Stimulated activated CD8-positive, alpha-beta memory T cell treated with anti-CD3 and anti-CD28 coated beads, Interleukin-7, amount 100 ng/mL, for 1 hour (primary cell): ENCODE measurements at places on chromosomes 11 and 22.
A peak's percentile ranks its signal among the peaks of the same experiment; 100 is the strongest.

GRCh38 chr11:94002226-94002625, 18.9 kb upstream of the HEPHL1 start:
- DNase-seq: no peak

DNA sequence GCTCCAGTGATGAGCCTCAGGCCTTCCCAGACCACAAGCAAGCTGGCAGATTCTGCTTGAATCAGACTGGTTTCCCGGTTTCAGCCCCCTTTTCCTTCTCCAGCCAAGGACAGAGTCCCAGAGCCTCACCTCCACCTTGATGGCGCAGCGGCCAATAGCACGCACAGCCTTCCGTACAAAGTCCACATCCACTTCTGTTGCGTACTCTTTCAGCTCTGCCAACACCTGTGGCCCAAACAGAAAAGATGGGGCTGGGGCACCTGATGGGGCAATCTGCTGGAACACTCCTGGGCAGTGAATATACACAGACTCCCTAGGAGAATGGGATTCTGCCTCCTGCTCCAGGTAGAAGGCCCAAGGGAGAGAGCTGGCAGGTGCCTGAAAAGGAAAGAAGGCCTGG, 35.5 kb upstream of the RASL10A start:
- no peak for DNase-seq

GRCh38 chr11:22216940-22217339, 24.1 kb downstream of the ANO5 start:
- DNase-seq: no peak

DNA sequence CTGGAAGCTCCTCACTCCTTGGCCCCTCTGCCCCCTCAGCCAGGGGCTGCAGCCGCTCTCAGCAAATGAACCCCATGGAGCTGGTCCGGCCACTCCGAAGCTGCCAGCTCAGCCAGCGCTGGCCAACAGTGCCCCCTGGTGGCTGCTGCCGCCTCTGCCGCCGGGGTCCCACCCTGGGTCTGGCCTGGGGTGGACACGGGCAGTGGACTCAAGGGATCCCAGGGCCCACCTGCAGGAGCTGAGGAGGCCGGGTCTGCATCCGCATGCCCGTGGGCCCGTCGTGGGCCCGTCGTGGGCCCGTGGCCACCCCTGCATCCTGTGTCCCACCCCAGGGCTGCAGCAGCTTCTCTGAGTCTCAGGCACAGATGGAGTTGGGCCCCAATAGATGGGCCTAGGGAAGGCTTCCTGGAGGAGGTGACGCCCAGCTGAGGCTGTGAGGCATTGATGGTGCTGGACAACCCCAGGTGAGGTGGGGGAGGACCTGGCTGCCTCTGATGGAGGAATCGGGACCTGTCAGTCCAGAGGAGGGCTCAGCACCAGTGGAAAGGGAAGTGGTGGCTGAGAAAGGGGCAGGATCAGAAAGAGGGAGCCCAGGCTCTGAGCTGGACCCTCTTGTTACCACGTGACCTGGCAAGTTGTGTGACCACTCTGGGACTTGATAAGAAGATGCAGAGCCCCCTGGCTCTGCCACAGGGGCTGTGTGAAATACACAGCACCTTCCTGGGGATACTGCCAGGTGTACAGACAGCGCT, 522.3 kb downstream of the BRD1 start:
- peak; percentile 5 for DNase-seq

- DNase-seq: no peak
These were observed 59.0 kb upstream of the KCNQ1OT1 start for GRCh38 chr11:2758751-2759150.

GRCh38 chr11:20618083-20618482, 18.7 kb downstream of the SLC6A5 start:
- no peak for DNase-seq

DNA sequence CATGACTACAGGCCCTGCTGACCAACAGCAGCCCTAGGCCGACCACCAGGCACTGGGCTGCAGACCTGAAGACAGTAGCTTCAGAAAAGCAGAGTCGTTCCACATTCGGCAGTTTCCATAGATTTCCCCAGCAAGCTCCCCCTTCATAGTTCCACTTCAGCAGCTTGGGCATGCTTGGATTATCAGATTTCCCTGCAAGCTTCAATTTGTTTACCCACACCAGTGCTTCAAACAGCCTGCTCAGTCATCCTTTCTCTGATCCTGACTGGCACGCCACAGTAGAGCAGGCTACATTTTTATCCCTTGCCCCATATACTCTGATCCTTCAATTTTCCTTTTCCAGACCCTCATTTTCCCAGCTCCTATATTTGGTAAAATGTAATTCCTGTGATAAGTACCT, 51.1 kb upstream of the CFAP300 start:
- no peak for DNase-seq

DNA sequence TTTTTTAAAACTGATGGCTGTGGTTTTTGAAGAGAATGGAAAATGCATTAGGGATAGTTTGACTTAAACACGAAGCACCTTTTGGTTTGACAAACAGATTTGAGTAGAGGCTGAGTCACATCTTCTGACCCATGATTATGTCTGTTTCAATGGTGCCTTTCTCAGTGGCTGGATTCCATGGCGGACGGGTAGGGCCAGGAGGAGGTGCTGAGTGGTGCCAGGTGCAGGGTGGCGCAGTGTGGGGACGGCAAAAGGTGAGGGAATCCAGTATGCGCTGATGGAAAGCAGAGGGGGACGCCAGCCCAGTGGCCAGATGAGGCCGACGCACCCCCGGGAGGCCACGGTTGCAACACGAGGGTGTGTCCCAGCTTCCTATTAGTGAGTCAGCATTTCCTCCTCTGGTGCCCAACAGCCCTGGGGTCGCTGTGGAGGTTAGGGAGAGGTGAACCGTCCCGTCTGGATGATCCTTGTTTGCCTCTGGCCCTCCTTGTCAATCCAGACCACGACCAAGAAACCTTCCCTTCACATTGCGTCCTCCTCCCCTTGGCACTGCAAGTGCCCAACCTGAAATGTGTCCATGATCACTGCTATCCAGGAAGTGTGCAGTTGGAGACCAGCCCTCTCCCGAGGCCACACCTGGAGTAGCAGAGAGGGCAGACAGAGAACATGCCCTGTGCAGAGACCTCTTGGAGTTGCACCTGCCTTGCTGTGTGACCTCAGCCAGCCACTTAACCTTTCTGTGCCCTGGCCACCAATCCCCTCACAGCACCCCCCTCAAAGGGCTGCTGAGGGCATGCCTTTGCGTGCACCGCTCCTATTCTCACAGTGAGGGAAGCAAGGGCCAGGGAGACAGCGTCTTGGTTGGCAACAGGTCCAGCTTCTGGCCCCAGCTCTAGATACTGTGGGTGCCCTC, 32.5 kb upstream of the ATXN10 start:
- DNase-seq: no peak

- no peak for DNase-seq
These were observed 2.9 kb upstream of the HTATIP2 start for GRCh38 chr11:20360650-20361049.

- no peak for DNase-seq
These were observed 2241.0 kb upstream of the RAG2 start for GRCh38 chr11:38839071-38839470.

DNA sequence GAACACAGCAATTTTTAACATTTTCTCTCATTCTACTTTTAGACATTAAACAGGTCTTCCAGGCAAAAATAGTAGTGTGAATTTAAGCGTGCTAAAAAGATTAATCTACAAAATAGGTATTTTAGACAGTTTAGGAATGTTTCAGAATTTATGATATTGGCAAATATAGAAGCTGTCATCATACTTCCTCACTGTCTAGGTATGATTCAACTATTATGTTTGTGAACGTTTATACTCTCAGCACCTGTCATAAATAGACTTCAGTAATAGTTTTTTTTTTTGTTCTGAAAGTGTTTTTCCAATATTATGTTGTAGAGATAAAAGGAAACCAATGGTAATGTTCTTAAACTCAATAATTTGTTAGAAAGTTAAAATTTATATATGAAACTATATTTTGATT, 103.0 kb downstream of the ARHGAP42 start:
- DNase-seq: no peak

- no peak for DNase-seq
These were observed 49.5 kb downstream of the LMO2 start for GRCh38 chr11:33842236-33842915.

GRCh38 chr11:130523609-130524008, 75.2 kb downstream of the ADAMTS15 start:
- DNase-seq: no peak

DNA sequence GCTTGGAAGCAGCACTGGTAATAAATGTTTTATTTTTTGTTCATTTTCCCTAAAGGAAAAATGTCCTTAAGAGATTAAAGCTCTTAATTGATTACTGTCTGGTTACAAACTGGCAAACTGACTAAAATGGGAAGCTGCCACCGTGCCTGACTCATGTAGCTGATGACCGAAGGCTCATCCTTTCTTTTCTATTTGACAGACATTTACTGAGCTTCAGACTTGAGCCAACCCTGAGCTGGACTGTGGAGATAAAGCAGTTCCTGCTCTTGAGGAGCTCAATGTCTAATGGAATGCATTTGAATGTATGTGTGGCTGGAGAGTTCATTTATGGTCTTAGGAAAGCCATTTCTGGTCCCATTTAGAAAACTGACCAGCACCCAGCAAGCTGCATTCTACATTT, 91.3 kb downstream of the RNF169 start:
- no peak for DNase-seq

GRCh38 chr11:19242179-19242932, 1.6 kb upstream of the E2F8 start:
- no peak for DNase-seq

DNA sequence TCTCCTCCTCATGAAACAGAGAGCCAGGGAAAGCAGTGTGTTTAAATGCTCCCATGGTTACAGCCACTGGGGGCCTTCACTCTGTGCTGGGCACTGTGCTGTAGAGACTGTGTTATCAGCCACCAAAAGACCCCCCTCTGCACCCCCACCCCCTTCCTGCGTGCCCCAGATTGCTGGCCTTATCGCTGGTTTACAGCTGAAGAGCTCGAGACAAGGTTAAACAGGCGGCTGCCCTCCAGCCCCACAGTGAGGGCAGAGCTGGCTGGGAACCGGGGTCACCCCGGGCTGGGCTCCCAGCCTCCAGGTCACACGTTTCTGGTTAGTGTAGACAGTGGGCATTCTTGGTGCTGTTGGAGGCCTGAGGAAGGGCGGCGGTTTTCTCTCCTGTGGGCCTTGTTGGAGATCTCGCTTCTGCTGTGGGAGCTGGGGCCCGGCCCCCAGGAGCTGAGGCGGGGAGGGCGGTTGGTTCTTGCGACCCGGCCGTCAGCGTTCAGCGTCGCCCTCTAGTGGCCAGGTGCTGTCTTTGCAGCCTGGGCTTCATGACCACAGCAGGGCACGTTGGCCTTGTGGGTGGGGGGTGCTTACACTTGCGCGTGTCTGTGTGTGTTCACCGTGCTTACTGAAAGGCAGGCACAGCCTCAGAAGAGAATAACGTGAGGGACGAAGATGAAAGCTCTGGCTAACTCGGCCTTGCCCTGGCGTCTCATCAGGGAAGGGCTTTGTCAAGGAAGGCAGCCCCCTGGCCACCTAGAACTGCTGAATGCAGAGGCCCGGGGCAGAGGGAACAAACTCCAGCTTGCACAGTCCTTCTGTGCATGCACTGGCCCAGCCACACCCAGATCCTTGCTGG, 40.8 kb downstream of the TBC1D22A start:
- peak; percentile 53 for DNase-seq

GRCh38 chr22:38397189-38398085, 57.6 kb downstream of the KCNJ4 start:
- no peak for DNase-seq

GRCh38 chr11:82863209-82863608, 37.0 kb downstream of the PRCP start:
- no peak for DNase-seq

DNA sequence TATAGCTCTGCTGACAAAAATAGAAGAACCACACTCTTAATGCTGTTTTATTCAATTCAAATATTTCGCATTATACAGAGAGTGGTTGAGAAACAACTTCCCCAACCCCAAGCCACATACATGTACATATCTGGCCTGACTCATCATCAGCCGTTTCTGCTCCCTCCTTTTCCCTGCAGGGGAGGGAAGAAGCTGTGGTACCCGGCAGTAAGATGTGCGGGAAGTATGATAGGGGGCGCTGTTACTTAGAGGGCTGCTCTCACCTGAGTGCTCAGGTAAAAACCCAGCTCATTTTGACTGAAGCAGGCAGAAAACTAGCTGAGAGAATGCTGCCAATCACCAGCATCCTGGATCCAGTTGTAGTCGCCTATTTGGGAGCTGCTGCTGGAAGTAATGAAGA, 85.5 kb downstream of the NELL1 start:
- no peak for DNase-seq

- no peak for DNase-seq
These were observed 21.5 kb downstream of the PTDSS2 start for GRCh38 chr11:471468-472145.

GRCh38 chr11:117978991-117979390, 7.2 kb upstream of the IL10RA start:
- DNase-seq: no peak

- no peak for DNase-seq
These were observed 2.9 kb downstream of the POU2AF3 start for GRCh38 chr11:111301004-111301841.

- DNase-seq: no peak
These were observed 20.5 kb downstream of the IGF2 start for GRCh38 chr11:2118677-2119076.

GRCh38 chr22:19648419-19648929, 65.8 kb upstream of the SEPTIN5 start:
- no peak for DNase-seq

DNA sequence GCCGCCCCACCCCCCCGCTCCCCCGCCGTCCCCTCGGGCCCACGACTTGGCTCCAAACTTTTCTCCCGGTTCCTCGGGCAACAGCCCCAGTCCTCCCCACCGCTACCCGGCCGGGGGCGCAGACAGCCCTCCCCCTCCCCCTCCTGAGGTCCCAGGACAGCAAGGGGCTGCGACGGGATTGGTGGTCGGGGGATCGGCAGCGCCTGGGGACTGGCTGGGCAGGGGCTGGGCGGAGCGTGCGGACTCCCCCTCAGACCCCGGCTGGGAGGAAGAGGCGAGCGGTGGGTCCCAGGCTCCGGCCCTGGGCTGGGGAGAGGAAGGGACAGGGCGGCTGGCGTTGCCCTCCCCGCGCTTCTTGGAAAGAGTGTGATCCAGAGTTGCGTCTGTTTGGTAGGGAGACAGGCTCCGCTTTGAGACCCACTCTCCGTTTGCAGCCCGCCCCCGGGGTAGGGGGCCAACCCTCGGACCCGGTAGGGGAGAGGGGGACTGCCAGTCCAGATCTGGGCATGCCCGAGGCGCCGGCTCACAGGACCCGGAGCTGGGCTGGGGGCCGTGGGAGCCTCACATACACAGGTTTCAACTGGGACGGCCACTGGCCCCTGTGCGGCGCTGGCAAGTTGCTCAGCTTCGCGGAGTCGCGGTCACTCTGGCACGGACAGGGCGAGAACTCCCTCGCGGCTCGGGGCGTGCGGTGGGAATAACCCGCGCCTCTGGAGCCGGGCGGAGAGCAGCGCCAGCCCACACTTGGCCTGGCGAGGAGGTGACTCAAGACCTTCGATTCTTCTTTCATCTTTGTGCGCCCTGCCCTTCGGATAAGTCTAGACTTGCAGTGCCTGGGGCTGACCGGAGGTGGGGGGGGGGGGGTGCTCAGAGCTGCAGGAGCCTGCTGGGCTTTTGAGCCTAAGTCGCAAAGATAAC, 999 bp downstream of the TSKU start:
- DNase-seq: no peak

- no peak for DNase-seq
These were observed 858.7 kb upstream of the CHORDC1 start for GRCh38 chr11:91081440-91082043.

- DNase-seq: no peak
These were observed 107.2 kb upstream of the E2F8 start for GRCh38 chr11:19347911-19348310.
